Upper lobe of left lung (tissue), 6 donors: ENCODE measurements at places on chromosomes 6 and 20. TPM values are rescaled to one million over a fixed set of nuclear protein-coding genes. Genes with fewer than 3 reads are reported as not detected.

The NKAIN4 gene
- total RNA-seq: not detected

The SIRPA gene
- total RNA-seq: 119 TPM

The CTCFL gene
- 0.14 TPM for total RNA-seq

The ME1 gene
- 12.7 TPM for total RNA-seq

- DNase-seq: peak; percentile 40
Measured at GRCh38 chr6:136125585-136125984, 124.5 kb downstream of the MTFR2 start.

DNA sequence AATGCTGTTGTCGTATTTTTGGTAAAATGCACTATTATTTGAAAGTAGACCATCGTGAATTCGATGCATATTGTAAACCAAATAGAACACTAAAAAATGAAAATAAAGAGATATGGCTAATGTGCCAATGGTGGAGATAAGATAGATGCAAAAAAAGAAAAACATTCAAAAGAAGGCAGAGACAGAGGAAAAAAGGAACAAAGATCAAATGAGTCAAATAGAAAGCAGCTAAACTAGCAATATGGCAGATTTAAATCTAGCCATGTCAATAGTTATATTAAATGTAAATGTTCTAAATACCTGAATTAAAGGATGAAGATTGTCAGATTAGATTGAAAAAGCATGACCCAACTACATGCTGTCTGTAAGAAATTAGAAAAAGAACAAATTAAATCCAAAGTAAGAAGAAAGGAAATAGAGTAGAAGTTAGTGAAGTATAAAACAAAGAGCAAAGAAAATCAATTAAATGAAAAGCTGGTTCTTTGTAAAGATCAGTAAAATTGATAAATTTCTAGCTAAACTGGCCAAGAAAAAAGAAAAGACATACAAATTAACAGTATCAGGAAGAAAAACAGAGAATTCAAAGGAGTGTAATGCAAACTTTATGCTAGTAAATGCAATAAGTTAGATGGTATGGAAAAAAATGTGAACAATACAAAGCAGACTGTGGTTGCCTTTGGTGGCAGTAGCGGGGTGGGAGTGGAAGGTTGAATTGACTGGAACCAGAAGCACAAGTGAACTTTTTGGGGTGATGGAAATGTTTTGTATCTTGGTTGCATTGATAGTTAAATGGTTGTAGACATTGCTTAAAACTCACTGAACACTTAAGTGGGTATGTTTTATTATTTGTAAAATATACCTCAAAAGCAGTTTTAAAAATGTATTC is 44.8 kb downstream of the PTPN1 start:
- no peak for DNase-seq

DNA sequence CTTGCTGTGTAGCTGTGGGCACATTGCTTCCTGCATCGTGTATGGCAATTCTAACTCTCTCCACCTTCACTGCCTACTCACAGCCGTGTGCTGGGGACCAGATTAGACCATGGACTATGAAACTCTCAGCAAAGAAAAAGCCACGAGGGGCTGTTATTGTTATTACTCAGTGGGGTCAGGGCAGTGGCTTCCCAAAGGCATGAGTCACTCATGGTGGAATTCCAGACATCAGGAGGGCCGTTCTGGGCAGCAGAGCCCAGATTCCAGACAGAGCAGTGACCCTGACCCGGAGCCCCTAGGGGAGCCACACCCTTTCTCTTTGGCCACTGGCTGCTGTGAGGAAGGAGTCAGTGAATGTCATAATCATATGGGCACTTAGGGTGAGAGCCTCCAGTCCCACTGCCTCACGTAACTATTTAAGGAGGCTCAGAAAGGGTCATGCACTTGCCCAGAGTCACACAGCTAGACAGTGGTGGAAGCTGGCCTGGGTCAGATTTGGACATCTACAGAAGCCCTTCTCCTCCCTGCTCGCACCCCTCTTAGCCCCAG is 22.2 kb upstream of the CCN5 start:
- no peak for DNase-seq

- no peak for DNase-seq
Measured at GRCh38 chr6:4553387-4553786, 222.8 kb upstream of the CDYL start.

DNA sequence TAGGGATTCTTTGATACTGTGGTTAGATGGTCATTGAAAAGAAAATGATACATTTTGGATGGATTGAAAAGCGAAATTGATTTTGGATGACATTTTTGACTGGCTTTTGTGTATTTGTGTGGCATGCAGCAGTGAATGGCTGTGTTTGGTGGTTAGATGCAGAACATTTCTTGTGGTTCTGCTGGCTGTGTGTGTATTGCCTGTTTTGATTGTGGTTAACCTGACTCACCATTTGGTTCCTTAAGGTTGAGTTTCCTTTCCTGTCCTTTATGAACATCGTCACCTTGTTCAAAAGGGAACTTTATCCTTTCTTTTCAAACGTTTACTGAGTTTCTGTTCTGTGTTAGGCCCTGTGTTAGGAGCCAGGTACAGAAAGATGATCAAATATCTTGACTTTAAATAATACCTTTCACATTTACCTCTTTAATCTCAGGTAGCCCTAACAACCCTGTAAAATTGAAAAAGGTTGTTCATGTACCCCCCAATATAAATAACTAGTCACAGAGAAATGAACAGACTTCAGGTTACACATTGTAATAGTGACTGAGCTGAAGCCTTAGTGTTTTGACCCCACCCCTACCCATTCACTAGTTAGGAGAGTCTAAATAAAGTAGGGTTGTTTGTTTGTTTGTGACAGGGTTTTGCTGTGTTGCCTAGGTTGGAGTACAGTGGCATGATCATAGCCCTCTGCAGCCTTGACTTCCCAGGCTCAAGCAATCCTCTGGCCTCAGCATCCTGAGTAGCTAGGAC is 23.8 kb downstream of the ANKS1A start:
- DNase-seq: no peak

DNA sequence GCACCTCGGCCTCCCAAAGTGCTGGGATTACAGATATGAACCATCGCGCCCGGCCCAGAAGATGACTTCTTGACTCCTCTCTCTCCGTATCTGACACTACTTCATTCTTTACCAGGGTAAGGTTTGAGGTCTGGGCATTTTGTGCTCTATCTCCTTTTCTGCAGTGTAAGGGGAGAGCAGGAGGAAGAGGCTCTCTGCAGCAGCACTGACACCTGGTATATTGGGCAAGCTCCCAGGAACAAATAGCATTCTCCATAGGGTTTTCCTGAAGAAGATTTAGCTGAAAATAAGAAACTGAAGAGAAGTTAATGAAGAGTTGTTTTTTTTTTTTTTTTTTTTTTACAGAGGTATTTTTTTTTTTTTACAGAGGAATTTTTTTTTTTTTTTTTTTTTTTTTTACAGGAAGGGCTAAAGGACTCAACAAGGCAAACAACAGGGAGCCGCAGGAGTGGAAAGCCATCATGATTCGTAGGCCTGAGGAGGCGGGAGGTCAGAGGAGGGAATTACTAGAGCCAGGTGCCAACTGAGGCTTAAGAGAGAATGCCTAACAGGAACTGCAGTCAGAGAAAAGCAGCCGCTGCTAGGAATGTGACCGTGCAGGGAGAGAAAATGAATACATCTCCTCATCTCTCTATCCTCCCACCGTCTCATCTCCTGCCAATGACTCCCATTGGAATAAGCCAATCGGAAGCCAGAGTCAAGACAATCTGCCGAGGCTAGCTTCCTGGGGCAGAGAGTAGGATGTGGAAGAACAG is 34.7 kb upstream of the ADGRF4 start:
- no peak for DNase-seq

DNA sequence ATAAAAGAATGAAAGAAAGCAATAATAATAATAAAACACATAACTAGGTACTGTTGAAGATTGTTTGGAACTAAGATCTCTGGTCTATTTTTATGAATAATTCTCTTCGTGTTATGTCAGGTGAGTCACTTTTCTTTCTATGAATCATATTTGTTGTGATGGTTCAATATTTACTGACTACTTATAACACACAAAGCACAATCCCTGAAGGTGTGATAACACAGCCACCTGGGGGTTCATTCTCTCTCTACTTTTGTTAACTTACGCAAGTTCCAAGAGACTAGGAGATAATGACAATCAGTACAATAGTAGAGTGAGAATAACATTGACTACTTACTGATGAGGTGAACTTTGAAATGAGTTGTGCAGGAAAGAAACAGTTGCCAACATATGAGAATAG is 149.9 kb downstream of the IBTK start:
- no peak for DNase-seq

- DNase-seq: no peak
Measured at GRCh38 chr20:40056171-40056570, 632.9 kb downstream of the MAFB start.

DNA sequence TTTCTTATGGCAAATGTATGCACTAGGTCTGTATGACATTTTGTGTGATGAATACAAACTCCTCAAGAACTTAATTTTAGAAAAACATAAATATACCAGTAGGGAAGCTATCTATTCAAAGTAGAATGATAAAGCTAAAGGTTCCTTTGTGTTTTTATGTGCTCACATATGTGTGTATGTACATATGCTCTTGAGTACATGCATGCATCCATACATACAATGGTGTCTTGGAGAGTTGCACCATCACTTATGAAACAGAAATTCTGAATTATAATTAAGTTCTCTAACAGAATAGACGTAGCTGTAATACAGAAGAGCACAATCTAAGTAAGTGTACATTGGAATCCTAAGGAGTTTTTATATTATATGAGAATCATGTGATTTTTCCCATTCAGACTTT is 2.3 kb downstream of the NKAIN2 start:
- DNase-seq: no peak

DNA sequence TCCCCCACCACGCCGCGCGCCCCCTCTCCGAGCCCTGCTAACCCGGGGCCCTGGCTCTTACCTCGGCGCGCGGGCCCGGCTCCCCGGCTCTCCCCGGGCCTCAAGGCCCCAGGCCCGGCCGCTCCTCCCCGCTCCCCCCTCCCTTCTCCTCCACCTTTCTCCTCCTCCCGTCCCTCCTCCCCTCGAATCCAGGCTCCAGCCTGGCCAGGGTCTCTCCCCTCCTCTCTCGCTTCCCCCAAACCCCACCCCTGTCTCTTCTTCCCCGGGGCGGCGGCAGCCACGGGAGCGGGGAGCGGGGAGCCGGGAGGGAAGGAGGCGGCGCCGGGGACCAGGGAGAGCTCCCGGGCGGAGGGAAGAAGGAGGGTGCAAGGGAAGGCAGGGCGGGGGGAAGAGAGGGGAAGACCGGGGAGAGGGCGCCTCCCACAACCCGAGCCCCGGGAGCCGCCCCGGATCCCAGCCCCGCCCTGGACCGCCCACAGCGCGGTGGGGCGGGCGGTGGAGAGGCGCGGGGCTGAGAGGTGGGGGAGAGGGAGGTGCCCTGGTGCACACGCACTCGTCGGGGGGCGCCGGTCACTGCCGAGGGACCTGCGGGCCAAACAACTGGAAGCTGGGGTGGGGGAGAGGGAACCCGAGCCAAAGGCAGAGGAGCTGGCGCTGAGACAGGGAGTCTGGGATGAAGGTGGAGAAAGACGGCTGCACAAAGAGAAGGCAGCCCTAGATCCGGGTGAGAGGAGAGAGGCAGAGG is at the start of gene GABBR1:
Gene GABBR1, minus strand, starts transcription at position 395 of the 745 bp plus-strand sequence. CDS start 798 bp downstream, outside the sequence.
- DNase-seq: peak; percentile 91

DNA sequence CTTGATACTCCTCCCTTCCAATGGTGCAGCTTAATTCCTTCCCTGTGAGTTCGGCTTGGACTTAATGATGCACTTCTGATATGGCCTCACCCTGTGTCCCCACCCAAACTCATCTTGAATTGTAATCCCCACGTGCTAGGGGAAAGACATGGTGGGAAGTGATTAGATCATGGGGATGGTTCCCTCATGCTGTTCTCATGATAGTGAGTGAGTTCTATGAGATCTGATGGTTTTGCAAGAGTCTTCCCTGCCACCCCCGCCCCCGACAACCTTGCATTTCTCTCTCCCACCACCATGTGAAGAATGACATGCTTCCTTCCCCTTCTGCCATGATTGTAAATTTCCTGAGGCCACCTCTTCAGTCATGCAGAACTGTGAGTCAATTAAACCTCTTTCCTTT is 50.3 kb upstream of the HLA-G start:
- no peak for DNase-seq

- no peak for DNase-seq
Measured at GRCh38 chr6:148497717-148498116, 155.1 kb downstream of the SASH1 start.
